ENCODE measurements at places on chromosomes 16 and 17.

- no peak for DNase-seq
Measured at GRCh38 chr17:28470914-28471366, 2.5 kb upstream of the SLC13A2 start.

- no peak for DNase-seq
Measured at GRCh38 chr17:74663561-74663960, 40.0 kb upstream of the CD300E start.

- DNase-seq: no peak
Measured at GRCh38 chr16:19767497-19767896, 49.4 kb downstream of the IQCK start.

GRCh38 chr17:31095236-31096105 lies 694 bp downstream of the NF1 start:
- no peak for DNase-seq

DNA sequence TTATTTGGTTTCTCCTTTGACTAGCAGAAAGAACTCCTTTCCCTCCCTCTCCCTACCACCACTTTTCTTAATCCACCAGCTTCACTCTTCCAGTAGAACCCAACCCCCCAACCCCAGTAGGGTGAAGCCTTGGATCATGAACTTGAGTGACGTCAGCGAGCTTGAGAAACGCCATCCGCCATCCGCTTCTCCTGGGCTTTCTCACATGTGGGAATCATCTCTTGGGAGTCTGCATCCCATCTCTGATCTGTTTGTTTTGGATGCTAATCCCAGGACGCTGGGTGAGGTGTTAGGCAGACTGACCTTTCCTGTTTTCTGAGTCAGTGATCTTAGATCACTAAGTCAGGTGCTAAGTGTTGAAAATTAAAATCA lies 16.0 kb upstream of the SOX9 start:
- DNase-seq: no peak

GRCh38 chr17:19290066-19290705 lies 53.0 kb downstream of the EPN2 start:
- DNase-seq: no peak

GRCh38 chr16:26475596-26475995 lies 591.1 kb upstream of the C16orf82 start:
- no peak for DNase-seq

GRCh38 chr16:11613381-11614303 lies 26.9 kb upstream of the LITAF start:
- no peak for DNase-seq

- DNase-seq: no peak
Measured at GRCh38 chr17:50893183-50893993, 27.2 kb upstream of the TOB1 start.

GRCh38 chr17:19975601-19976000 lies 2.0 kb downstream of the AKAP10 start:
- DNase-seq: no peak

DNA sequence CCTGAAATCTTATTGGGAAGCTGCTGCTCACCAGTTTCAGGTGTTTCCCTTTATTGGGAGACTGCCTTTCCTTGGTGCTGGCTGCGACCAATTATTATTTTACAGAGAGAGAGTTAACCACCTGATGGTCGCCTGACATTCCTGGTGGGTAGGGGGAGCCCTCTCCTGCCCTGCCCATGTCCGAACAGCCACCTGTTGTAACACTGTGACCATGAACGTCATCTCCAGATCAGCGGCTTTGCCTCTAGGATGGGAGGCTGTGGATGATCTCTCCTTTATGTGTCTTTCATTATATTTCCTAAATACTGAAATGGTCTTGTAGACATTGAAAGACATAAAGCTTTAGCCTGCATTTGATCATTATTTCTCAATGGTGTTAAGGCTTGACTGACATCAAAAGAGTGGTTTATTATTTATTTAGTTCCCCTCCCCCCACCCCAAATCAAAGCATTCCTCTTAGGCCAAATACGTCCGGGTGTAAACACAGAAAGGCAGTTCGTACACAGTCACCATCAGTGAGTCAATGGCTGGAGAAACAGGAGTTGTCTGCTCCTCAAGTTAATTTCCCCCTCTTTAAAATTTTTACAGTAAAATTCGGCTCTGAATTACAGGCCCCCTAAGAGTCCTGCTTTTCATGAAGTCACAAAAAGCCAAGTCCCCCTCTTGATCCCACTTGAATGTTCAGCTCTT lies 57.8 kb upstream of the CACNG5 start:
- DNase-seq: no peak

DNA sequence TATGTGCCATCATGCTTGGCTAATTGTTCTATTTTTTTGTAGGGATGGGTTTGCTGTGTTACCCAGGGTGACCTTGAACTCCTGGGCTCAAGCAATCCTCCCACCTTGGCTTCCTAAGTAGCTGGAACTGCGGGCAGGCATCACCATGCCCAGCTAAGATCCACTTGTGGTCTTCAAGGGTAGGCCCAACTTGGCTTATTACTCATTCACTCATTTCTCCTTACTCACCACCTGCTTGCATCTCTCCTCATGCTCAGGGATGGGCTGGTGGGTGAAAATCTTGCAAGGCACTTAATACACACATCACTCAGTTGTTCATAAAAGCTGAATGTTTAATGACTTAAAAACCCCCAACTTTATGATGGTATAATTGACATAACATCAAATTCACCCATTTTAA lies 207.8 kb downstream of the SHISA9 start:
- no peak for DNase-seq

- DNase-seq: no peak
Measured at GRCh38 chr17:28724500-28725165, 1.4 kb downstream of the TLCD1 start.

DNA sequence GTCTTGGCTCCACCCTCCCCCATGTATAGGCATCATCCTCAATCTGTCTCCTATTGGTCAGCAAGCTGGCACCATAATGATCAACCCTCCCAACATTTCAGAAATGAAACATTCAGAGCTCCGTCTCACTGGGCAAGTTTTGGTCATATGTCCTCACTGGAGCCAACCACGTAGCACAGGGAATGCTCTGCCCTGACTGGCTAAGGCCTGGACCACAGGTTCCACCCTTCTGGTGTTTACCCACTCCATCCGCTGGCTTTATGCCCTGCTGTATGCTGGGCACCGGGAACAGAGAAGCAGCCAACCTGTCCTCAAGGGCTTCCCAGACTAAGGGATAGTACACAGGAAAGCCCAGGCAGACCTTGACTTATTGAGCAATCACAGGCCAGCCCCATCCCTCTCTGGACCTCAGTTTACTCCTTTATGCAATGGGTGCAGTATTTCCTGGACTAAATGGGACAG lies 20.5 kb downstream of the MYO15A start:
- no peak for DNase-seq

DNA sequence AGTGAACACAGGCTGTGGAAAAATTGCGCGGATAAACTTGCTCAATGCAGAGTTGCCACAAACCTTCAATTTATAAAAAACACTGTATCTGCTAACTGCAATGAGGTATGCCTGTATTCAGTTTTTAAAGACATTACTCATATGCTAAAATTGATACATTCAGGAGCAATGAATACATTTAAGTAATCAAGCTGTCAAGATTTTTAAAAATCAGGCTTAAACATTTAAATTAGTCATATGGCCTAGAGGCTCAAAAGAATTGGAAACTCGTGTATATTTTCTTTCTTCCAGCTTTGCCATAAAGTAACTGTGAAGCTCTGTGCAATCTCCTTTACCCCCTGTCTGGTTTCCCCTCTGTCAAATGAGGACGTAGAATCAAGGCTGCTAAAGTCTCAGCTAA lies 4.1 kb downstream of the SYNRG start:
- DNase-seq: no peak

DNA sequence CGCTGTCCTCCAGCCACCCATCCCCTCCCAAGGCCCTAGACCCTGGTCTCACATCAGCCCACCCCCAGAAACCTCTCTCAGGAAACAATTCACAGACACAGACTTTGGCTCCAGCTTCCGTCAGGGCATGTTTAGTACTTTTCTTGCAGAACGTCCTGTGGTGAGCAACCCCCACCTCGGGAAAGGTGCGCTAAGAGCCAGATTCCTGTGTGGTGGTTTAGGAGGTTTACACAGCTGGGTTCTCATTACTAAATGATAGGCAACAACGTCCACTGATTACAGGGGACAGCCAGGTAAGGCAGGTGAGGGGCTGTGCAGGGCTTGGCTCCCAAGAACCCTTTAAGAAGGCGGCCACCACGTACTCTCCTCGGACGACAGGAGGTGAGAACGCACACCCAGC lies 29.3 kb downstream of the KIFC3 start:
- no peak for DNase-seq

- DNase-seq: no peak
Measured at GRCh38 chr16:77057161-77057774, 133.7 kb upstream of the MON1B start.

GRCh38 chr17:16050844-16051243 lies 51.2 kb downstream of the TTC19 start:
- no peak for DNase-seq

- DNase-seq: peak; percentile 21
Measured at GRCh38 chr17:81253358-81254131, 14.4 kb downstream of the NDUFAF8 start.

DNA sequence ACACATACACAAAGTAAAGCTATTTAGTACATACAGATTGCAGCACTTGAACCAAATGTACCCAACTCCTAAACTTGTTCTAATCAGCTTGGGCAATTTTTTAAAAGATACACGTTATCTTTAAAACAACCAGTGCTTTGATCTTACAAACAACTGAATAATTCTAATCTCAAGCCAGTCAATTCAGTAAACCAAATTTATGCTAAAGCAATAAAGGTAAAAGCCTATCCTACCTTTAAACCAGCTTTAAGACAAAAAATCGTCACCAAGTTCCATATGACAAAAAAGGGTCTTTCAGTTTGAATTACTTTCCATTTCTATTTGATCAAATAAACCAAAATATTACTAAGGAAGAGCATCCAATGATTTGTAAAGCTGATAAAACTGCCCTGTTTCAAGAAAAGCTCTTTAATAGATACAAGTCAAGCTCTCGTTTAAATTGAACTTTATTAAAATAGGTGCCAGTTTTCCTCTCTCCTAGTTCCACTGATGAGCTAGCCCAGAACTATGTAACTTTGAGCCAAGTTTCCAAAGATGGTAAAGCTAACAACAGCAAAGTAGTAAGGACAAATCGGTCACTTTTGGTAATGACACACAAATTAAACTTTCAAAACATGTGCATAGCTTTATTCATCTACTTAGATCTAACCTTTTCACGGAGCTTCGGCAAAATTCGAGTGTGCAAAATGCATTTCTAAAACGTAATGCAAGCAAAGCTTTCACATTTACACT lies 10.2 kb downstream of the CRYBA1 start:
- DNase-seq: no peak

DNA sequence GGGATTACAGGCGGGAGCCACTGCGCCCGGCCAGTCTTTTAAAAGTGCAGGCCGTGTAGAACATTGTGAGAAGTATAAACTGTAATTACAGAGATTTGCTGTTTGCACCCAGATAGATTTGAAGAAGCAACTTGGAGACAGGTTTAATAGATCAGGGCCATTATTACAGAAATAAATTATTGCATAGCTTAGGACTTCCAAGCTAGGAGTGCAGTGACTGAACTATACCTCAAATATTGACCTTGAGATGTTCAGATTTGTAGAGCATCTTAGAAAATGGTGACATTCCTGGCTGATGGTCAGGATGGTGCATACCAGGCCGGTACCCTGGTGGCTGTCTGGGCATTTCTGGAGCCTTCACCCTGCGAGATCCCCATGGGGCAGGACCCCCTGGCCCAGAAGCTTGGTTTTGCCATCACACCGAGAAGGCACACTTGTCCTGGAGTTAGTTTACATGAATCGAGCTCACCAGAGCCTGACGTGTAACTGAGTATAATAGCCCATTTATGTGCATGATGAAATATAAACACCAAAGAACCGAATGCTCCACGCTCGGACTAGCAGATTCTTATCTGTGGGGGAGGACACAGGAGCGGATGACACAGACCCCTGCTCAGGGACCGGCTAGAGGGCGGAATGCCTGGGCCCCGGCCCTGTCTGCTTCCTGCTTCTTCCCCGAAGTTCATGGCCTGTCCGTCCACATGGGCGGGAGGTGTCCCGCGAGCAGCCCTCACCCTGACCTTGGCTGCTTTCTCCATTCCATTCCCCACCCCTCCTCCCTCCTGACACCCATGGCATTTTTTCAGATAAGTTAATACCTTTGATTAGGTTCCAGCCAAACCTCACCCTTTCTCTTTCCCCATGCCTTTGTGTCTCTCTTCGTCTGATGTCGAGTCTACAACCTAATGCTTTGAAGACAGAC lies 32.1 kb downstream of the CCDC40 start:
- no peak for DNase-seq

GRCh38 chr17:44546671-44547606 lies 10.3 kb upstream of the FZD2 start:
- no peak for DNase-seq

DNA sequence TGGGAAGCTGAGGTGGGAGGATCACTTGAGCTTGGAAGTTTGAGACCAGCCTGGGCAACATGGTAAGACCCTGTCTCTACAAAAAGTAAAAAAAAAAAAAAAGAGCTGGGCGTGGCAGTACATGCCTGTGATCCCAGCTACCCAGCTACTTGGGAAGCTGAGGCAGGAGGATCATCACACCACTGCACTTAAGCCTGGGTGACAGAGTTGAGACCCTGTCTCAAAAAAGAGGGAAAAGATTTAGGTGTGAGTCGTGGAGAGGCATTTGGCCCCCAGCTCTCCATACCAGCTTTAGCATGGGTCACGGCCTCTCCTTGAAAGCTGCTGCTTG lies 19.1 kb downstream of the ST6GALNAC2 start:
- no peak for DNase-seq

GRCh38 chr16:49382916-49383315 lies 9.3 kb downstream of the C16orf78 start:
- DNase-seq: no peak

DNA sequence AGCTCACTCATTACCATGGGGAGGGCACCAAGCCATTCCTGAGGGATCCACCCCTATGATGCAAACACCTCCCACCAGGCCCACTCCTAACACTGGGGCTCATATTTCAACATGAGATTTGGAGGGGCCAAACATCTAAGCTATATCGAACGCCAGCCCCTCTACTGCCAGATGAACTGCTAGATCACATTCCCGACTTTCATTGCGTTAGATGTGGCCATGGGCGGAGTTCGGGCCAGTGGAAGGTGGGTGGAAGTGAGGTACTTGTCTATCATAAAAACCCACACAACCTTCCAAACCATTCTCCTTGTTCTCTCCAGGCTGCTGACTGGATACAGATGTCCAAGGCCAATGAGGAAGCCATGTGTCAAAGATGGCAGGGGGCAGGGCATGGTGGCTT lies 27.0 kb upstream of the ANKRD40CL start:
- DNase-seq: no peak

GRCh38 chr16:86573646-86574508 lies 4.5 kb upstream of the FOXL1 start:
- DNase-seq: no peak

DNA sequence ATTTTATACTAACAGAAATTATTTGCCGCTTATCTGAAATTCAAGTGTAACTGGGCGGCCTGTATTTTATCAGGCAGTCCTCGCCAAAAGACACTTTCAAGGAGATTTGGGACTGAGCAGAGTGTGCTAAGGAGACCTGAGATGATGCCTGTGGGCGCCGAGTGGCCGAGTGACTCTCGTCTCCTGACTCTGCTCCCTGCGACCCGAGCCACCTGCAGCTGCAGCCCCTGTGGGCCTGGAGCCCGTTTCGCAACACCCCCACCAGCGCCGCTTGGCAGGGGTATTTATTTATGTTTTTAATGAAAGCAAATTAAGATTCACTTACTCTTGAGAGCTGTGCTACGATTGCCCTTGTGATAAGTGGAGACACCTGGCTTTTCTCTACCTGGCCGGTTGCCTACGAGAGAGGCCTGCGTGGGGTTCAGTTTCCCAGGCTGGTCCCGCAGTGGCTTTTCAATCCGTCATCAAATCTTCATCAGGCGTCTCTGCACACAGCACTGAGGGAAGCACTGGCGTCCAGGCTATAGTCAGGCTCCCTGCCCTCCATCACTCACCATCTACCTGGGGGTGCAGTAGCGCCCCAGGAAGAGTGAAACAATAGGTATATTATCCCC lies 124.0 kb downstream of the SEC14L1 start:
- no peak for DNase-seq

Measured in stimulated activated CD8-positive, alpha-beta memory T cell treated with anti-CD3 and anti-CD28 coated beads, Interleukin-15, amount 100 ng/mL, for 24 hours (primary cell).